ENCODE measurements at places on chromosomes 16 and 17.

- no peak for DNase-seq
Observed at GRCh38 chr16:4373909-4374742, 2.5 kb downstream of the VASN start.

- no peak for DNase-seq
Observed at GRCh38 chr17:9895923-9896322, 9.1 kb downstream of the RCVRN start.

- no peak for DNase-seq
Observed at GRCh38 chr17:61551255-61551742, 39.7 kb downstream of the NACA2 start.

DNA sequence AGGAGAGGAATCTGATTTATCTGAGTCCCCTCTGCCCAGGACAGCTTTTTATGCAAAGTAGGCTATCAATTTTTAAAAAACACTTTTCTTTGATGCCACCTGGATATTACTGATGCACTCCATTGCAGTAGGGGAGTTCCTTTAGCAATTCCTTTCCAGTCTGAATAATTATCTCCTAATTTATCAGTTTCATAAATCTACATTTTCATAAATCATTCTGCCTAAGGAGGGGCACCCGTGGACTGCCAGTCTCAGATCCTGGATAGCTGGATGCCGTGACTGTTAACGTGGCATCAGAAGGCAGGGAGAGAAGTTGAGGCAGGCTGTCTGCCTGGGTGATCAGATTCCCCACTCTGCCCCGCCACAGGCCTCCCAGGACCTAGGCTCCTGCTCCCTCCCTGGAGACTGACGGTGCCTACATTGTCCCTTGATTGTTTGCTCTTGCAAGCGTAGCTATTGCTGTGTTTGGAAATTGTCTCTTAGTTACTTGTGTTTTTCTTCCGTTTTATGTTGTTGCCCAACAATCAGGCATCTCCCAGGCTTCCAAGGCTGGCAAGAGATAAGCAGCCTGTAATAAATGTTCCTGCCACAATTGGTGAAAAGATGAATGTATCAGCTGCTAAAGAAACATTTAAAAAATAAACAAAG is 75.2 kb downstream of the KATNIP start:
- no peak for DNase-seq

GRCh38 chr17:881778-882177 is 97.8 kb downstream of the NXN start:
- no peak for DNase-seq

DNA sequence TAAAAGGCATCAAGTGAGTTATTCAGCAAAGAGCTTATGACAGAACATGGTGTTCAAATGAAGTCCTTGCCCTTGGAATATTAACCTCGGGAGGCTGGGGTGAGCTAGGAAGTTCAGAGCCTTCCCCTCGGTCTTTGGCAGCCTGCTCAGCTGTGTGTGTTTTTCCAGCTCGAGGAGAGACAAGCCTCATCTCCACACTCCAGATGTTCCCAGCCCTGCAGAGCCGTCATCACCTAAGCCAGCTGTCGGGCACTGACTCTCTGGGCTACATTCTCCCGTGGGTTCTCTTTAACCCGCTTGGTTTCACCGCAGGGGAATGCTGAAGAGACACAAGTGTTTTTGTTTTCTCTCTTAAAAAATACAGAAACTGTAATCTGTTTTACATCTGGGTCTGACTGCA is 47.1 kb downstream of the IRX3 start:
- no peak for DNase-seq

- DNase-seq: no peak
Observed at GRCh38 chr17:80908776-80909175, 82.9 kb upstream of the CHMP6 start.

GRCh38 chr17:69535016-69535570 is 120.6 kb downstream of the MAP2K6 start:
- DNase-seq: no peak

DNA sequence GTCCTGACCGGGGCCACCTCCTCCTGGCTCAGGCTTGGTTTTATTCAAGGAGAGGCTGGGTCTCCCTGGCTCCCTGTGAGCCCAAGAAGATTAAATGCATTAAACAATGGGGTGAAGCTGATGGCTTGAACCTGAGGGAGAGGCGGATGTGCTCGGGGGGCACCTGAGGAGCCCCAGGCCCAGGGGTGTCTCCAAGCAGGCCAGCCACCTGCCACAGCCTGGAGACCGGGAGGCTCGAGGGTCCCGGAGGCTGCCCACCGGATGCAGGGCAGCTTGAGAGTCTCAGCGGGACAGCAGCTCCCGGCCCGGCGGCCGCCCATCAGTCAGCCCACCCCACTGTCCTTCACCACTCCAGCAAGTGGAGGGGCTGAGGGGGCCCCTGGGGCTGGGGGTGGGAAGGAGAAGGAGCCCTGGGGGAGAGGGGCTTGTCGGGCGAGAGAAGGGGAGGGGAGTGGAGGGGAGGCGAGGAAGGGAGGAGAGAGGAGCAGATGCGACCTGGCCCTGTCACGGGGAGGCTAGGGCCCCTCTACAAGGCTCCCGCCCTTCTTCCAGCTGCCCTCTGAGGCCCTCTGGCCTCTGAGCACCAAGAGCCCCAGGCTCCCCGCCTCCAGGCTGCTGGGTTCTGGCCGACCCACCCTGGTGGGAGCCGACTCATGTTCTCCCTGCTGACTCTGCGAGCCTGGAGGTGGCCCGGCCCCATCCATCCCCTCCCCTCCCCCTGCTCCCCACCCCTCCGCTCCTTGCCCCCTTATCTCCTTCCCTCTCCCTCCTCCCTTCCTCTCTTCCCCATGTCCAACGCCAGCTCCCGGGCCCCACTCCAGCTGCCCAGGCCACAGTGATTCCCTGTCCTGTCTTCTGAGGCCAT is 13.2 kb downstream of the CD7 start:
- no peak for DNase-seq

- DNase-seq: no peak
Observed at GRCh38 chr17:9907883-9908648, 3.0 kb upstream of the RCVRN start.
